ENCODE measurements at places on chromosomes 1 and 21.

- no peak for DNase-seq
Observed at GRCh38 chr1:17348593-17349234, 23.3 kb upstream of the PADI6 start.

- peak; percentile 53 for DNase-seq
Observed at GRCh38 chr1:45583666-45584350, at the start of gene NASP. Gene NASP (plus strand): TSS chr1:45584041. CDS start chr1:45584147, 106 bp downstream.

DNA sequence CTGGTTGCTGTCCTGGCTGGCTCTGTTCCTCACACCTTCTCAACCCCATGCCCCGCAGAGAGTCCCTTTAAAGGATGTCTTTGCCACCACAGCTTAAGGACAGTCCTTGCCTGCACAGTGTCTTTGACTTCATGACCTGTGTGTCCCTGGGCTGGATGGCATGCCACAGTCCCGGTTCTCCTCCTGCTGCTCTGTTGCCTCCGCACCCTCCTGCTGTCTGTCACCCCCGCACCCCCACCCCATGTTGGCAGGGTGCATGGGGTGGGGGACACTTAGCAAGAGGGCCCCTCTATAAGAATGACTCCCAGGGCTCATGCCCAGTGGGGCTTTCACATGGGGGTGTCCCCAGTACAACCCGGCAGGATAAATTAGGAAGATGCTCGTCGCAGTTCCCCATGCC lies 41.6 kb upstream of the PADI1 start:
- DNase-seq, result no peak

DNA sequence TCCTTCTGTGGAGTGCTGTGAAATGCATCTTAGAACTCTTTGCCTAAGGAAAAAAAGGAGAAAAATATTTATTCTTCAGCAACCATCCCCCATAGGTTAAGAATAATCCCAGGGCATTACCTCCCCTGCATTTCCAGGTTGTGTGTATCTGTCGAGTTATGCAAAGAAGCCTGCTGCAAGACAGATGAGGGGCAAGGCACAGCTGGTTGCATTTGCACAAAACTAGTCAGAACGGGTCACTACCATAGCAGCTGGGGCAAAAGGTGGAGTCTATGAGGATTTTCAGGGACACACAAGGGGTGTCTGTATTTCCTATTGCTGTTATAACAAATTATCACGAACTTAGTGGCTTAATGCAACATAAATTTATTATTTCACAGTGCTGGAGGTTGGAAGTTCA lies 443.4 kb upstream of the C1orf87 start:
- no peak for DNase-seq

GRCh38 chr1:223374064-223374610 lies 10.2 kb upstream of the SUSD4 start:
- DNase-seq, result no peak

DNA sequence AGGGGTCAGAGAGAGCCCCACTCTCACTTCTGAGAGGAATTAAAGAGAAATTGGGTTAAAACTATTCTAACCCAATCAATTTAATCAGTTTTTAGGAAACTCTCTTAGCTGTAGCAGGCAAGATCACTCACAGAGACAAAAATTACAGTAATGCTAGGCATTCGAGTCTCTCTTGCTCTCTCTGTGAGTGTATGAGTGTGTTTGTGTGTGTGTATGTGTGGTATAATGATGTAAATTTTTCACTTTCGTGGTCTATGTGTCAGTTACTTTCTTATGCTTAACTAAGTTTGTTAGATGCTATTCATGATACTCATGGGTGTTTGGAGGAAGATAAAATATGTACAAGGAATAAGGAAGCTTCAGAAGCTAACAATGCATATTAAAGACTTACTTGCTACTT lies 131.3 kb downstream of the FASLG start:
- DNase-seq, result no peak

DNA sequence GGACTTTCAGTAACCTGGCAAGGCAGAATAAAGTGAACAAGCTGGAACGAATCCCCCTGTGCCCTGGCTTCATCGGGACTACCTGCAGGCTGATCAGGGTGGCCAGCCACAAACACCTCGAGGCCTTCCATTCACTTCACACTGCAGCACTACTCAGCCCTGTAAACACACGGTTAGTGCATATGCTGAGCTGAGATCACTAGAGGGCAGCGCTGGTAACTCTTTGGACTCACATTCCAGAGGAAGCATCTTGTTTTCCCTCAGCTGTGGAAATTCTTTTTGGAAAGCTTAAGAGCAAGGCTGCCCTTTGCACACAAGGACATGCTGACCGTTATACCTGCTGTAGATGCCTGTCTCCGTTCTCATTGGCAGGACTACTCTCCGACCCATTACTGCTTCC lies 32.1 kb downstream of the PCSK9 start:
- no peak for DNase-seq

GRCh38 chr1:97254731-97255463 lies 533.3 kb downstream of the PTBP2 start:
- DNase-seq, result no peak
